A673 (cell line): ENCODE measurements at places on chromosomes 1 and 21. TPM values are rescaled to one million over a fixed set of nuclear protein-coding genes. Genes with fewer than 3 reads are reported as not detected.

- no peak for DNase-seq
- H3K4me3 ChIP-seq = no peak overlapping the region
- no peak overlapping the region for H3K27ac ChIP-seq
Measured at GRCh38 chr1:234775477-234776246, 165.7 kb upstream of the IRF2BP2 start.

DNA sequence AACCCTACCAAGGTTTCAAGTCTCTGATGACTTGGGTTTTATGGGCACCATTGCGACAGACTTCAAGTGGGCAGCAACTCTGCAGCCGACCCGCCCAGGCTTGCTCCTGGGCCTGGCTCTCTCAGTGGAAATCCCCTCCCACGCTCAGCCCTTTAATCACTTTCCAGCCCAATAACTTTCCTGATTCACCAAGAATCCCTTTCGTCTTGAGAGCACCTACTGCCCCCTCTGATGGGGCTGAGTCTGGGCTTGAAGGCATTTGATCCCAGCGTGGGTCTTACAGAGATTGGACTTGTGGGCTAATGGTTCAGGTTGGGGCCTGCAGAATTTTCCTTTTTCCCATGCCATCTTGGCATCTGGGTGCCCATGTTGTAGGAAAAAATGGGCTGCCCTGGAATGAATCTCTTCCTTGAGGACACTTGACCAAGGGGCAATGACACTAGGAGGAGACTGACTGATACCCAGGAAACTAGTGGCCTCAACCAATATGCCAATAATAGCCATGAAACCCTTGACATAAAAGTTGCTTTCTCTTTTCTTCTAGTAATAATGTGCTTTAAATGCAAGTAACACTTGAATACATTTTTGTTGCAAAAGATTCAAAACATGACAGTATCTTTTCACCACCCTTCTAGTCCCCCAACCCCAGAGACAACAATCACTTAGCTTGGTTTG lies 7.8 kb upstream of the PHLDA3 start:
- H3K4me1 ChIP-seq = peaks cover 50% of the 10 kb centered on the region
- no peak overlapping the region for H3K27ac ChIP-seq
- DNase-seq = peak; percentile 55
- H3K36me3 ChIP-seq = no peaks in the 10 kb centered on the region

DNA sequence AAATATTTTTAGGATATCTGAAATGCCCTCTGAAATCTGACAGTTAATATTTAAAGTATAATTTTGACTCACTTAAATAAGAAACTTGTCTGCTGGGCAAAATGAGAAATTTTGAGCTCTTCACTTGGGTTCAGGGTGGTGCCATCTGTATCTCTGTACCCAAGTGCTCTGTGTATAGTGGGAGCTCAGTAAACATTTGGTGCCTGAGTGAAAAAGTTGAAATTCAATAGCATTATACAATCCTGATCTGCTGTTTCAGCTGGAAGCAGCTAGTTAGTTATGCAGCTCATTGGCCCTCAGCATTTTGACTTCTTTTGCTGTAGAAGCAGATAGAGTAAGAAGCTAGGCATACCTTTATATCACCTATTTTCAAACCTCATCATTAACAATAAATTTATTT lies 73.3 kb downstream of the RPE65 start:
- H3K4me1 ChIP-seq = peaks cover 6% of the 10 kb centered on the region
- H3K27ac ChIP-seq = no peak overlapping the region
- H3K36me3 ChIP-seq = no peaks in the 10 kb centered on the region
- no peak overlapping the region for H3K4me3 ChIP-seq
- no peak for DNase-seq

DNA sequence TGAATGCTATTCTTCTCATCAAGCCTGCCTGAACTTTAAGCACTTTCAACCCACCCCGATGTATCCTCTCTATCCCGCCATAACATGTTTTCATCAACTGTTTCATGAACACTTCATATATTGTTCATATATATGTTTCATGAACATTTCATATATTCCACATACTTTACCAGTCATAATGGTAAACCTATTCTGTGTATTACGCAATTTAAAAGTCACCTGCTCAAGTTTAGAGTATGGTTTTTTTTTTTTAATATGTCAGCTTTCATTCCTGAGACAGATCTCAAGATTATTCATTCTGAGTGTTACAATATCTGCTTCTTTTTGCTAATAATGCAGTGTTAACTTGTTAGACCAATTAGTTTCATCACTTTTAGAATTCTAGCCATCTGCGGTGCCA lies 140.7 kb downstream of the SIPA1L2 start:
- no peaks in the 10 kb centered on the region for H3K36me3 ChIP-seq
- no peak for DNase-seq
- no peaks in the 10 kb centered on the region for H3K4me1 ChIP-seq
- H3K27me3 ChIP-seq = no peaks in the 10 kb centered on the region
- no peak overlapping the region for H3K4me3 ChIP-seq

- H3K27ac ChIP-seq = peak overlapping the region; percentile 12
- peaks cover 10% of the 10 kb centered on the region for H3K4me1 ChIP-seq
- no peak for DNase-seq
- no peaks in the 10 kb centered on the region for H3K27me3 ChIP-seq
- H3K36me3 ChIP-seq = no peaks in the 10 kb centered on the region
- no peak overlapping the region for H3K4me3 ChIP-seq
Measured at GRCh38 chr1:27033043-27033746, 20.5 kb upstream of the TENT5B start.

- H3K36me3 ChIP-seq = no peaks in the 10 kb centered on the region
- H3K4me1 ChIP-seq = no peaks in the 10 kb centered on the region
- no peak for DNase-seq
- no peak overlapping the region for H3K27ac ChIP-seq
Measured at GRCh38 chr21:45835301-45836267, 146.0 kb upstream of the COL6A1 start.

DNA sequence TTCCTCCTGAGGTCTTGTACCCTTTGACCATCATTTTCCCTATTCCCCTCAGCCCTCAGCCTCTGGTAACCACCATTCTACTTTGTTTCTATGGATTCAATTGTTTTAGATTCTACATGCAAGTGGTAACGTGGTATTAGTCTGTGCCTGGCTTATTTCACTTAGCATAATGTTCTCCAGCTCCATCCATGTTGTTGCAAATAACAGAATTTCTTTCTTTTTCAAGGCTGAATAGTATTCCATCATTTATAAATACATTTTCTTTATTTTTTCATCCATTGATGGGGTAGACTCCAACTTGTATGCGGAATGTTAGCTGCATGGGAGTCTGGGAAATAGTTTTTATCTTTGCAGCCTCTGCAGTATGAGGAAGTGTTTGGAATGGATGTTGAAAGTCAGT lies 26.3 kb upstream of the TMEM54 start:
- no peak for DNase-seq
- no peaks in the 10 kb centered on the region for H3K27me3 ChIP-seq
- H3K4me3 ChIP-seq = no peak overlapping the region

- no peaks in the 10 kb centered on the region for H3K4me1 ChIP-seq
- no peaks in the 10 kb centered on the region for H3K27me3 ChIP-seq
- no peak overlapping the region for H3K27ac ChIP-seq
- H3K36me3 ChIP-seq = no peaks in the 10 kb centered on the region
- no peak for DNase-seq
- H3K4me3 ChIP-seq = no peak overlapping the region
Measured at GRCh38 chr1:16342331-16343062, 9.8 kb downstream of the FBXO42 start.

GRCh38 chr1:56363007-56363770 lies 216.2 kb downstream of the PLPP3 start:
- no peak overlapping the region for H3K27ac ChIP-seq
- no peaks in the 10 kb centered on the region for H3K4me1 ChIP-seq
- DNase-seq = no peak
- H3K36me3 ChIP-seq = no peaks in the 10 kb centered on the region
- H3K27me3 ChIP-seq = no peaks in the 10 kb centered on the region

GRCh38 chr1:212648431-212648830 lies 39.9 kb downstream of the ATF3 start:
- H3K27ac ChIP-seq = no peak overlapping the region
- H3K36me3 ChIP-seq = no peaks in the 10 kb centered on the region
- H3K4me1 ChIP-seq = no peaks in the 10 kb centered on the region
- no peaks in the 10 kb centered on the region for H3K27me3 ChIP-seq

GRCh38 chr1:53592521-53592982 lies 133.4 kb downstream of the DMRTB1 start:
- no peak overlapping the region for H3K27ac ChIP-seq
- peaks cover 12% of the 10 kb centered on the region for H3K4me1 ChIP-seq
- no peaks in the 10 kb centered on the region for H3K36me3 ChIP-seq
- no peak for DNase-seq
- H3K4me3 ChIP-seq = no peak overlapping the region
- no peaks in the 10 kb centered on the region for H3K27me3 ChIP-seq

DNA sequence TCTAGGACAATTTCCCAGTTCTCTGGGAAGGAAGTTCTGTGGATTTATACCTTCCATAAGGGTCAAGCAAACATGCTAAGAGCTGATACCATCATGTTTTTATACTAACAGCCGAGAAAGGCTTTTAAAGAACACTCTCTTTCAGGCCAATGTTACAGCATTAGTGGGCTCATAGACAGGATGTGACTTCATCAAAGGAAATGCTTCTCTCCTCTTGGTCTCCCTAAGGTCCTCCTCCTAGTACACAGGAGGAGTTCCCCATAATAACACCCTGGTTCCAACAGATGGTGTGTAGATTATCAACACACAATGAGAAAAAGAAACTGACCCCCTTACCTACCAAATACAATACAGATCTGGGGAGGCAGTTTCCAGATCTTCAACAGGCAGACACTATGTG lies 26.7 kb upstream of the GLIS1 start:
- H3K36me3 ChIP-seq = no peaks in the 10 kb centered on the region
- H3K4me3 ChIP-seq = no peak overlapping the region
- no peak overlapping the region for H3K27ac ChIP-seq
- H3K27me3 ChIP-seq = no peaks in the 10 kb centered on the region

- peaks cover 8% of the 10 kb centered on the region for H3K27me3 ChIP-seq
- H3K27ac ChIP-seq = no peak overlapping the region
- H3K4me1 ChIP-seq = no peaks in the 10 kb centered on the region
- no peak overlapping the region for H3K4me3 ChIP-seq
- no peaks in the 10 kb centered on the region for H3K36me3 ChIP-seq
Measured at GRCh38 chr1:170929835-170930554, 5.3 kb upstream of the MROH9 start.

DNA sequence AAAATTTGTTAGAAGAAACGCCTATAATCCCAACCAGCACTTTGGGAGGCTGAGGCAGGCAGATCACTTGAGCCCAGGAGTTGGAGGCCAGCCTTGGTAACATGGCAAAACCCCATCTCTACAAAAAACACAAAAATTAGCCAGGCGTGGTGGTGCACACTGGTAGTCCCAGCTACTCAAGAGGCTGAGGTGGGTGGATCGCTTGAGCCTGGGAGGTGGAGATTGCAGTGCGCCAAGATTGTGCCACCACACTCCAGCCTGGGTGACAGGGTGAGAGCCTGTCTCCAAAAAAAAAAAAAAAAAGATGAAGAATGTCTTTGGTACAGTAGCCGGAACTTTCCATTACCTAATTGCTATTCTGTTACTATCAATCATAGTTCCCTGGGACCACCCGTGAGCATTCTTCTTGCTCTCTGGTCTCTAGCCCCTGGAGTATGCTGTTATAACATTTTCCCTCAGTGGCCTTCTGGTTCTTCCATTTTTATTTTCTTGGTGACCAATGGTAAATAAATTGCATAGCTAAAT lies 43.4 kb downstream of the WASF2 start:
- no peaks in the 10 kb centered on the region for H3K36me3 ChIP-seq
- H3K27me3 ChIP-seq = no peaks in the 10 kb centered on the region
- peaks cover 19% of the 10 kb centered on the region for H3K4me1 ChIP-seq
- DNase-seq = no peak

Gene ANXA9
- not detected in 2 replicates for total RNA-seq

Gene EFHD2
- 30.6 and 32.5 TPM in 2 replicates for total RNA-seq

Gene RSPH1
- 0.45 and 1.0 TPM in 2 replicates for total RNA-seq

Gene TRIM46
- total RNA-seq = 5.1 and 6.2 TPM in 2 replicates
